ENCODE measurements at places on chromosomes 11 and 22.

- no peak for DNase-seq
These were observed 3.7 kb upstream of the RPS6KA4 start for GRCh38 chr11:64355078-64355940.

DNA sequence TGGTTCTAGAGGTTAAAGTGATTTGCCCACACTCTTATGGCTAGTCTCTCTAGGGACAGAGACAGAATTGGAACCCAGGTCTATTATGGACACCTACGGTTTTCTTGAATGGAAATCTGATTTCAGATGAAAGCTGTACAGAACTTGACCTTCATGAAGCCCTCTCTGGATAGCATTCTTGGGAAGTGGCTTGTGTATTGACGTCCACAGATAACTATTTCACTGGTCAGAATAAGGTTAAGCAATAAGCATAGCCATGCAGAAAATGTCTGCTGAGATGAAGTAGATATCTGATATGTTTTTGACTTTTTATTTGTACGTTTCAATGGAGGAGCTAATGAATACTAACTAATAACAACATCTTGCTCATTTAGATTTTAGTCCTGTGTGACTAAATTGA is 1.1 kb downstream of the TLCD5 start:
- DNase-seq, result no peak

DNA sequence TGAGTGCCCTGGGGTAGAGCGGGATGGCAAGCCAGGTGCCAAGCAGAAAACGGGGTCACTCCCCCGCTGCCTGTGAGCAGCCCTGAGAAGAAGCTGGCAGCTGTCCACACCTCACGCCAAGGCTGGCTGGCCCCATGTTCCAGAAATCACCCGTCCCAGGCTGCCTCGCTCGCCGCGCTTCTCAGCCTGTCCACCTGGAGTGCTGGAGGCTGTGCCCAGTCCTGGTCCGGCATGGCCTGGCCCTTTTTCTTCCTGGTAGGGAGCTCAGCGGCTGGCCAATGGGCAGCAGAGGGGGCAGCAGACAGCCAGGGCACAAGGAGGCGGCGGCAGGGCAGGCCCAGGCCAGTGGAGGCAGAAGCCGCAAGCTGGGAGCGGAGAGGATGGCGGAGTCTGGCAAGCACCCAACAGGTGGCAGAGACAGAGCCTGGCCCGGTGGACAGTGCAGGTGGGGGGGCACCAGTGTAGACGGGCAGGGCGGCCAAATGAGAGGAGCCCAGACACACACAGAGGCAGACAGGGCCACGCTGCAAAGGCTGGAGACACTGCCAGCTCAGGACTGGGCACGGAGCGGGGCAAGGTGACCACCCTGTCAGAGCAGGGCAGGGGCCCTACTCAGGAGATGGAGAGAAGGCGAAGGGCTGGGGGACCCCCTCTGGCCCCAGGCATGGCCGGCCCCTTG is 37.2 kb upstream of the TH start:
- peak; percentile 1 for DNase-seq

DNA sequence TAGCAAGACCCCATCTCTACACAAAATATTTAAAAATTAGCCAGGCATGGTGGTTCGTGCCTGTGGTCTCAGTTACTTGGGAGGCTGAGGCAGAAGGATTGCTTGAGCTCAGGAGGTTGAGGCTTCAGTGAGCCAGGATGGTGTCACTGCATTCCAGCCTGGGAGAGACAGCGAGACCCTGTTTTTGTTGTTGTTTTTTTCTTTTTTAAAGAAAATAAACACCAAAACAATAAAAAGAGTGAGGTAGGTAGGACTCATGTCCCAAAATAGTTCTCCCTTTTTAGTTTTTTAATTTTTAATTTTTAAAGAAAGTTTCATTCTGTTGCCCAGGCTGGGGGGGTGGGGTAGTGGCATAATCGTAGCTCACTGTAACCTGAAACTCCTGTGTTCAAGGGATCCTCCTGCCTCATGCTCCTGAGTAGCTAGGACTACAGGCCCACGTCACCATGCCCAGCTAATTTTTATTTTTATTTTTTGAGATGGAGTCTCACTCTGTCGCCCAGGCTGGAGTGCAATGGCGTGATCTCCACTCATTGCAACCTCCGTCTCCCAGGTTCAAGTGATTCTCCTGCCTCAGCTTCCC is 25.5 kb upstream of the MALAT1 start:
- no peak for DNase-seq

- no peak for DNase-seq
These were observed 5.4 kb upstream of the MAPK8IP1 start for GRCh38 chr11:45879803-45880686.

DNA sequence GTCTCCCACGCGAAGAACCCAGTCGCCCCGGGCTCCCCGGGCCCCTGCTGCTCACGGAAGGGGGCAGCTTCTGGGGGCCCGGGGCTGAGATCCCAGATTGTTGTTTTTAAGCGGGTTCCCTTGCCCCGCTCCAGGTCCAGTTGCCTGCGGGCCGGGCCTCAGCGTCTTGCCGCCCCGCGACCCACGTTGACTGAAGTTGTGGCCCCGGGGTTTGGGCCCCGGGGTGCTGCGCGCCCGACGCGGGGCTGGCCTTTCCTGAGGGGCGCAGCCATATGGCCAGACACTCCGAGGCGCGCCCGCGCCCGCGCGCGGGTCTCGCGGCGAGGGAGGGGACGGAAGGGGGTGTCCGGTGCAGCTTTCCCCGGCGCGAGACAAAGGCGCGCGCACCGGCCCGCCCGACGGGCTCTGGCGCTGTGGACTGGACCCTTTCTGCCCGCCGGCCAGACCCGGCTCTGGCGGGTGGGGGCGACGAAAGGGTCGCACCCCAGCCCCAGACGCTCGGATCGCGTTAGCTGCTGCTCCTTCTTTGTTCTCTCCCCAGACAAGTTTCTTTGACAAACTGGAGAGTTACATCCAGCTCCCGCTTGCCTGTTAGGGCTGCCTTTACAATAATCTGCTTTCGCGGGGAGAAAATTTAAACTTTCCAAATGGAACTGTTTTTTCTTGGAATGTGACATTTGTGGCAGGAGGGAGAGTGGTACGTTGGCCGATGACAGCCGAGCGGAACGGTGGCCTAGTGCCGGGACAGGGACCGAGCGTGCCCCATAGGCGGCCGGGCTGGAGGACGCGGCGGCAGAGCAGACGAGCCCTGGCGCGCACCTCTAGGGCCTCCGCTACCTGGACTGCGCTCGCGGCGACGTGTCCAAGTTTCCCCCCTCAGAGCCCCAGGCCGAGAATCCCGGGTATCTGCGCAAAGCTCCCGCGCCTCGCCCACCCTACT is 716 bp downstream of the AMOTL1 start:
- DNase-seq, result no peak

GRCh38 chr11:13462311-13462900 is 616 bp downstream of the BTBD10 start:
- peak; percentile 61 for DNase-seq
